RPMI7951 (cell line): ENCODE measurements at places on chromosomes 12 and 14. TPM values are rescaled to one million over a fixed set of nuclear protein-coding genes. Genes with fewer than 3 reads are reported as not detected.
A peak's percentile ranks its signal among the peaks of the same experiment; 100 is the strongest.

GRCh38 chr12:91482231-91482630 is 299.6 kb upstream of the DCN start:
- no peak for DNase-seq

DNA sequence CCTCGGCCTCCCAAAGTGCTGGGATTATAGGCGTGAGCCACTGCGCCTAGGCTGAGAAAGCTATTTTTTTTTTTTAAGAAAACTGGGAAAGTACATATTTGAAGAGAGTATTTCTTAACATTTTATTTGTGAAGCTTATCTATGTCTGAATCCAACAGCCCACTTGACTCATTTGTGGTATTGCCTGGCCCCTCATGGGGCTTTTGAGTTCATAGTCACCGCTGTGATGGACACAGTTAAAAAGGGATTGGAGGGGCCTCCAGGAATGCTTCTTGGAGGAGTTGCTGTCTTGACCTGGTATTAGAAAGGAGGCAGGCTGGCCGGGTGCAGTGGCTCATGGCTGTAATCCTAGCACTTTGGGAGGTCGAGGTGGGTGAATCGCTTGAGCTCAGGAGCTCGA is 26.5 kb downstream of the BCL7A start:
- peak; percentile 12 for DNase-seq

DNA sequence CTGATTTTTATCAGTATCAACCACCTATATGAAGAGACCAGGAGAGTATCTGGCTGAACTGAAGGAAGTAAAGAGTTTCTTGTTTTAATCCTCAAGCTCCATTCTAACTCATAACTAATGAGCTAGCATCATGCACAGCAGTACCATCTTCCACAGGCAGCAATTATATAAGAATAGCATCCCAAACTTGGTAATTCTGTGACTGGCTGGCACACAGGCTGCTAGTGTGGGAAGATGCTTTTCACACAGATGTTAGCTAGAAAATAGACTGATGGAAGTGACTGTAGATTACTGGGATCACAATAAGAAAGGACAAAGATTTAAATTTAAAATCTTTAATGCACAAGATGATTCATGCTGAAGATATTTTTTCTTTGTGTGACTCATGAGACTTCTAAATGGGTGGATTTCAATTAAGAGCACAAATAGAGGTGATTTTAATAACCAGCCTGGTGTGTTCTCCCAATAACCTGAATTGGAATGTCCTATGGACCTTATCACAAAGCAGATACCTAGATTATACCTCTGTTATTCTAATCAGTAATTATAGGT is 417.7 kb upstream of the ATXN7L3B start:
- no peak for DNase-seq

GRCh38 chr14:53391156-53391555 is 238.0 kb upstream of the DDHD1 start:
- DNase-seq = peak; percentile 92

DNA sequence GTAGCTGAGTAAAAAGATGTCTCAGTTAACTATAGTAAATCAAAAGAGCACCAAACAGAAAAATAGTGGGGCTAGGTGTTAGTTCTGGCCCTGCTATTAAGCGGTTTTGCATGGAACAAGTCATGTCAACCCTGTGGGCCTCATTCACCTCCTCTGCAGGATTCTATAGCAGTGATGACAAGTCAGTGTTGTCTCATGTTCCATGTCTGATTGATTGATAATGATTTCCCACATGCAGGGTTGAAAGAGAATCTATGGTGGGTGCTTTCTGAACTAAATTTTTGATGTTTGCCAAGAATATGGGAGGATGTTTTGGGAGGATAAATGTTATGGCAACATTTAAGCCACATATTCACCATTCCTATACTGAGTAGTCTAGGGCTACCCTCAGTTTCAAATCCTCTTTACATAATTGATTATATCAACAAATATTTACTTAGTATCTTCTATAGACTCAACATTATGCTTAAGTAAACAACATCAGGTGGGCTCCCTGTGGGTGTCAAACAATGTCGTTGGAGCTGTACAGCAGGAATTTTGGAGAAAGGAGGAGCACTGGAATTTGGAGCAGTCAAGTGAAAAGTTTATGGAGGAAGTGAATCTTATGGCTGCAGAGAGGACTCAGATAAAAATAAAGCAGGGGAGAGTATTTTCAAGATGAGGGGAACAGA is 48.6 kb downstream of the IRAK3 start:
- no peak for DNase-seq

The CACNA1C gene
- 0.98 and 1.6 TPM in 2 replicates for total RNA-seq

GRCh38 chr14:101849125-101849524 is 87.6 kb downstream of the PPP2R5C start:
- DNase-seq = no peak

DNA sequence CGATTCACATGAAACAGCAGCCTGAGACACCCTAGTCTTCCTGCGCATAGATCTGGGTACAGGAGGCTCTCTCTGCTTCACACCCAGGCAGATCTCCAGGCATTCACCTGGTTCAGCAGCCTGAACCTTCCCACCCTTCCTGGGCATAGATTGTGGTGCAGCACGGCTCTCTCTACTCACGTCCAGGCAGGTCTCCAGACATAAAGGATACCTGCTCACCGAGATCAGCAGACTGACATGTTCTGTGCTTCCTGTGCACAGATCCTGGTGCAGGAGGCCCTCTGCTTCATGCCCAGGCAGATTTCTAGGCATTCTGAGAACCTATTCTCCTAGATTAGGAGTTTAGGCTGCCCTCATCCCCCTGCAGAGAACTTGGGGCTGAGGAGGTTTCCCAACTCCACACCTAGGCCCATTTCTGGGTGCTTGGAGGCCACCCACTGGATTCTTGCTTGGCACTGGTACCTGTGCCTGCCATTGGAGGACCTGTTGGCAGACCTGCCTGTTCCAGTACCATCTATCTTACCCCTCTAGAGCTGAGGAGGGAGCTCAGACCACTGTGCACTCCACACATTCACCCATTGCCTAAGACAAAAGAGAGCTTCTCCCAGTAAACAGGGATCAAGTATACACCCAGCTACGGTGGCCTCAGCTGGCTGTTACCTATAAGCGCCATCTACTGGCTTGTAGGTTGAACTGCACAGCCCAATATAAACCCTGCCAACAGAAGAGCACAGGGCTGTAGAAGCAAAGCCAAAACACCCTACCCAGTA is 28.0 kb upstream of the GARIN6 start:
- peak; percentile 46 for DNase-seq

DNA sequence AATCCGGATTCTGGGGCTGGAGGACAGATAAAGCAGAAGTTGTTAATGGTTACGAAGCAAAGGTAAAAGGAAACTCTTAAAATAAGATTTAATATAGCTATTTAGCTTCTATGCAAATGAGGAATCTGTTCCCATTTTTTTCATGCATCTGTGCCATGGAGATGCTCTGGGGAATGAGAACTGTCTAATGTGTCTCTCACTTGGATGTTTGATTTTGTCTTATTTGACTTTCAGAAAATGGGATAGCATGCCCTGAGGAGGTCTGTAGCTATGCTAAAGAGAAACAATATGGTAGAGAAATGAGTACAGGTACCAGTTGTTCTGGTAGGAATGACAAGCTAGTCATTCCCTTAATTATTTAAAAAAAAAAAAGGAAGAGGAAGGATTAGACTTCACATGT is 24.3 kb downstream of the C12orf76 start:
- no peak for DNase-seq

DNA sequence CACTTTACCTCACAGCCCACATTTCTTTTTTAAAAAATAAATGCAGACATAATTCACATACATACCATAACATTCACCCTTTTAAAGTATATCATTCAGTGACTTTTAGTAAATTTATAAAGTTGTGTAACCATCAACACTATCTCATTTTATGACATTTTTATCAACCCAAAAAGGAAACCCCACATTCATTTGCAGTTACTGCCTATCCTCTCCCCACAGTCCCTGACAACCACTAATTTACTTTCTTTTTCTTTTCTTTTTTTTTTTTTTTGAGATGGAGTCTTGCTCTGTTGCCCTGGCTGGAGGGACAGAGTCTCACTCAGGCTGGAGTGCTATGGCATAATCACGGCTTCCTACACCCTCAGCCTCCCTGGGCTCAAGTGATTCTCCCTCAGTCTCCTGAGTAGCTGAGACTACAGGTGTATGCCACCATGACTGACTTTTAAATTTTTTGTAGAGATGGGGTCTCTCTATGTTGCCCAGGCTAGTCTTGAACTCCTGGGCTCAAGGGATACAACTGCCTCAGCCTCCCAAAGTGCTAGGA is 1.5 kb upstream of the EP400 start:
- no peak for DNase-seq

DNA sequence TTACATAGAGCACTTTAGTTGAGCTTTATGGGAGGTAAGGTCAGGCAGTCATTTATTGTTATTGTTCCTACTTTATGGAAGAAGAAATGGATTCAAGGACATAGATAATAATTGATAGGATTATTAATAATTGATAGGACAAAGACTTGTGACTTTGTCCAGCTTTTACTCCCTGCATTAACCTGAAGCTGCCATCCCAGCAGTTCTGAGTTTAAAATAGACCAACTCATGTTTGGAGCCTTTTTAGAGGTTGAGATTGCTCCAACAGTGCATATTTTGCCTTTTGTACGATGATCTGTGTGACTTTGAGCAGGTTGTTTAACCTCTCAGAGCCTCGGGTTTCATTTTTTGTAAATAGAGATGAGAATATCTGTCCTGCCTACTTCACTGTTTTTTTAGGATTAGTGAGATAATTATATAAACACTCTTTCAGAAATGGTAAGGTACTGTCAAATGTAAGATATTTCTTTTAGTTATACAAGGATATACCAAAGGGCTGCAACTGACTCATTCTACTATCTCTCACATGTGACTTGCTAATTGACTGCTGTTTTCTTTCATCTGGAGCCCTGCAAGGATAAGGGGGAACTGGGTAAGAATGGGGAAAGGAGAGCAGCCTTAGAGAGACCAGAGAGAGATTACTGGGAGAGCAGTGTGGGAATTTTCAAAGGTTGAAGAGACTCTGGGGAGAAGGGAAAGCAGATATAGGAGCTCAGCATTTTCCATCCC is 15.3 kb downstream of the WDR20 start:
- peak; percentile 3 for DNase-seq
